Right ventricle myocardium superior (tissue), 1 donor: ENCODE measurements at places on chromosomes 1 and 21. TPM values are rescaled to one million over a fixed set of nuclear protein-coding genes. Genes with fewer than 3 reads are reported as not detected.

The EXOC8 gene
- total RNA-seq = 10.7 TPM

The RNF223 gene
- not detected for total RNA-seq

The DRAXIN gene
- total RNA-seq = 0.05 TPM

The NTRK1 gene
- 2.5 TPM for total RNA-seq

The KCNJ9 gene
- not detected for total RNA-seq

The CD101 gene
- total RNA-seq = 1.0 TPM

The LORICRIN gene
- total RNA-seq = not detected

The DHX9 gene
- 54.9 TPM for total RNA-seq

The PLA2G2F gene
- total RNA-seq = not detected
